ENCODE measurements at places on chromosomes 5 and 9. TPM values are rescaled to one million over a fixed set of nuclear protein-coding genes. Genes with fewer than 3 reads are reported as not detected.

- DNase-seq: no peak
These were observed 157.2 kb downstream of the EFNA5 start for GRCh38 chr5:107513337-107514085.

GRCh38 chr5:72242796-72243475 is 77.1 kb downstream of the MRPS27 start:
- DNase-seq: no peak

DNA sequence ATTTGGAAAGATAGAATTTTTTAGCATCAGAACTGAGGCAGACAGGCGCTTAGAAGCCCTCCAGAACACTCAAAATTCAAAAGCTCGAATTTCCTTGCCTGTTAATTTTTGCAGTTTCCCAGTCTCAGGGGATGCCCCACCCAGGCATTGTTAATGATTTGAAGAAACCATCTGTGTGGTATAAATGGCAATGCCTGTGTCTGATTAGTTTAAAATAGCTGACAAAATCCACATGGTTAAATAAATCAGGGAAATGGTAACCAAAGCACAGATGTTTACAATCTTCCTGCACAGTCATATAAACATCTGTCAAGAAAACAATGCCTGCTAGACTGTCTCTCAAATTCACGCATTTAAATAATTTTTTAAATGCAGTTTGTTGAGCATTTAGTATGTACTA is 185.2 kb upstream of the RGMB start:
- DNase-seq: no peak

DNA sequence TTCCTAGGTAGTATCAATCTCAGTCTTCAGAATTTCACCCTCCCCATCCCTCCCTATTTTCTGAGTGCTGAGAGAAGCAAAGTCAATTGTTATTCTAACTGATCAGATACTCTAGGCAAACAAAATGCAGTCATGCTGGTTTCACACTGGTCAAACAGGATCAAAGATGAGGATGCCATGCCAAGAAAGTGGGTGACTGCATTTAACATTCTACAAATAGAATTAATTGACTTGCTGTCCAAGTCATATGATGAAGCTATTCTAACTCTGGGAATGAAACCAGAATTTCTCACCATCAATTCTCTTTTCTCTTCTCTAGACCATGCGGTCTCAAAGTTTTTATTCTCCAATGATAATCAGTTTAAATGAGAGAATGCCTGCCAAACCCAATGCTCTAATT is 112.5 kb downstream of the CTNND2 start:
- no peak for DNase-seq

- no peak for DNase-seq
These were observed 56.3 kb downstream of the SPTLC1 start for GRCh38 chr9:92058723-92059444.

KCNV2 gene
- not detected for total RNA-seq

- DNase-seq: no peak
These were observed 38.3 kb upstream of the DAB2IP start for GRCh38 chr9:121613009-121613752.

CDC20B gene
- total RNA-seq: not detected

DNA sequence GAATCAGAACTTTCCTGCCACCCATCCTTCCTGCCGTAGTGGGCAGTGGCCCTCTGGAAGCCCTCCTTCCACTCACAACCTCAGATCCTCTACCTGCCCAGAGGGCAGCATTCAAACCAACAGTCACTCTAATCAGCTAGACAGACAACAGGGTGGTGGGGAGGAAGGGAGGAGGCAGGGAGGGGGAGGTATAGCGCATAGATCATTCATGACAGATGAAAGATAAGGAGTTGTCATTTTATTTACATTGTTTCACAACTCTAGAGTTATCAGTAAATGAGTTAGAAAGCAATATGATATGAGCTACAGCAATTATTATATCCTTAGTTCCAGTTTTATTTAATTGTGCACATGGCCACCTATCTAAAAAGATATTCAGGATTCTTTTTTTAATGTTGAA is 852 bp downstream of the IL9 start:
- no peak for DNase-seq

- DNase-seq: peak; percentile 28
These were observed 274.7 kb downstream of the CETN3 start for GRCh38 chr5:90134892-90135291.

GRCh38 chr9:138043411-138044345 is 166.1 kb downstream of the CACNA1B start:
- peak; percentile 74 for DNase-seq

GCNT1 gene
- 4.0 TPM for total RNA-seq
